ENCODE measurements at places on chromosomes 4 and X.

DNA sequence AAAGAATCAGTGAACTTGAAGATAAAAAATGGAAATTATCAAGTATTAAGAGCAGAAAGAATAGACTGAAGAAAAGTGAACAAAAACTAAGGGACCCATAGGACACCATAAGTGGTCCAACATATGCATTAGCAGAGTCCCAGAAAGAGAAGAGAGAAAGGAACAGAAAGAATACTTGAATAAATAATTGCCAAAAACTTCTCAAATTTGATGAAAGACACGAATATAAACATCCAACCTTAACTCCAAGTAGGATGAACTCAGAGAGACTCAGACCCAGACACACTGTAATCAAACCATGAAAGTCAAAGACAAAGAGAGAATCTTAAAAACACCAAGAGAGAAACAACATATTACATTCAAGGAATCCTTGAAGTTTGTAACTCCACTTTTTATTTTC lies 35.7 kb downstream of the MORC4 start:
- no peak for DNase-seq

- no peak for DNase-seq
Measured at GRCh38 chrX:49067285-49068120, 6.3 kb downstream of the PRAF2 start.

DNA sequence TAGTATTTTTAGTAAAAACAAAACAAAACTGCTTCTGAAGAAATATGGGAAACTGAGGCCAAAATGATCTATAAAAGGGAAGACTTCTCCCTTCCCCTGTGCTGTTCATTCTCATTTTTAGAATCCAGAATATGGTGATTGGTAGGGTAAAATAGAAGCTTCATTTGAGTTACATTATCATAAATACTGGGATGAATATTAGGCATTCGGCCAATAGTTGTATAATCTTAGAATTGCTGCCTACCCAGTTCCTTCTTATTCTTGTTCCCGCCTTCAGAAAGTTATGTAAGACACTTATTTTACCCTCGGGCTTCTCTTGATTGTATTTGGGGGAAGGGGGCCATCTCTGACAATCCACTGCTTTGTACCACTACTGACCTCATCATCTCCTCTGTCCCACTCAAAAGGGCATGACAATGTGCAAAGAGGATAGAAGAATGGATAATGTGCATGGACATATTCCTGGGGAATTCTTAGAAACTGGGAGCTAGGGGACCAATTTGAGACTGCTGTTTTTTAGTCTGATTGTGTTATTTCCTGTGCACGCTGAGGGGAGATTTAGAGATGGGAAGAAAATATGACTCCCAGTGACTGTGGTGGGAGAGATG lies 588 bp downstream of the ART3 start:
- no peak for DNase-seq

DNA sequence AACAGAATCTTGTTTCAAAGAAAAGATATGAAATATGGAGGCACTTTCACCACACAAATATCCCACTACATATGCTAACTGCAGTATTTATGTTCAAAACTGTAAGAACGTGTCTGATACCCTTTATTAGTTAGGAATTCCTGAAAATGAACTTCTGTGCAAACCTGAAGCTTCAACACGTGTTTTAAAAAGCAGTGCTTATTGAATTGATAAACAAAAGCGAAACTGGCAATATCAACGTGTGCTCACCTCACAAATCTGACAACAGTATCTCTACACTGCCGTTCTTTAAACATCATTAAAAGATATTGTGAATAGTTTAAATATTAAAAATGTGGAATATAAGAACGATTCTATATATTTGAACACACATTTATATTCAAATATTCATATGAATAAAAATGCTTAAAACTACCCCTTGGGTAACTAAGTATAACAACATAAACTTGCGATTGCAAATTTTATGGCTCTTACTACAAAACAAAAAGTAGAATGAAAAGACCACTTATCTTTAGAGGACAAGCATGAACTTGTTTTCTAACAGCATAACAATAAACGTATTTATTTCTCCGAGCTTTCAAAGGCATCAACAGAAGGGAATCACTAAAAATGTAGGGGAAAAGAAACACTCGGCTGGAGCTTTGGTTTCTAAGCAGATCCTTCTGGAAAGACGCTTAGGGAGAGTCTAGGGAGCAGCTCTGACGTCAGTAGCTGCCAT lies at the start of gene LRP2BP:
LRP2BP (minus strand) TSS at position 687 of the 718 bp plus-strand sequence. CDS start 17,738 bp downstream, outside the sequence.
- DNase-seq, result no peak

DNA sequence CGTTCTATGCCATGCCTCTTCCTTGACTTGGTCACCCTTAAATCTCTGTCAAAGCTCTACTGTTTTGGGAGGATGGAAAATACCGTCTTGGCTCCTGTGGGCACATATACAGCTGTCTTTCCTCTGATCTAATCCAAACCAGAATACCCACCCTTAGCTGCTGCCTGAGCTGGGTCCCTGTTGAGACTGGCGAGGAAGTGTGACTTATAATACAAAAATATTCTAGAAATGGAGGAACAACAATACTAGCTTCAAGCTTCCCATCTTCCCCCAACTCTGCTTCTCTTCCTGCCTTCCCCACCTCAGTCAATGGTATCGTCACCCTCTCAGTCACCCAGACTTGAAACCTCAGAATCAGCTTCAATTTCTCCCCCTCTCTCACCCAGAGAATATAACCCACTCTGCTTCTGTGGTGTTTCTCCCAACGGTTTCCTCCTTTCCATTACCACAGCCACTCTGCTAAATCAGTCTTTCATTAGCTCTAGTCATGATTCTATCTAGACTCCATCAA lies 599 bp upstream of the IL2RG start:
- DNase-seq, result no peak

DNA sequence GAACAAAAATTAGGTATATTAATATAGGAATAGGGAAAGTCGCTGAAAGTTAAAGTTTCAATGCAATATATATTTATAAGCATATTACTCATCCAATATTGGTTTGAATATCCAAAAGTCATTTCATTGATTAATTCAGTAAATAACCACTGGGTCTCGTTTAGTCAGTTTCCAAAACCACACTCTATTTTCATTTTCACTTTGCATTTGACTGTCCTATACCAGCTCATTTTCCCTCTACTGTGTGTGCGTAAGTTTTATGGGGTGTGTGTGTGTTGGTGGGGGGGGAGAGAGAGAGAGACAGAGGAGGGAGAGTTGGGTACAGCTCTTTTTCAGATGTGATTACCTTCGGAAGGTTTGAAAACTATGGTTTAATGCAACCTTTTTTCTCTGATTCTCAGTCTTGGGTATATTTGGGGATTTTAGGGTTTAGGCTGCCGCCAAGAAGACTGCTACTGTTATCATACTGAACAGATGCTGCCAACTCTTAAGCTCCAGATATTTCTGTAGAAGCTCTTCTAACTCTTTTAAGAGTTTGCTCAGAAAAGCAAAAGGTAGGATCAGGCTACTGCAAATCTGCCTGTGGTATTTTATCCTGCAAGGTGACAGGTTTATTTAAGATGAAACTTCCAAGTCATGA lies 1427.4 kb downstream of the PCDH7 start:
- no peak for DNase-seq

- DNase-seq, result no peak
Measured at GRCh38 chr4:95243892-95244291, 304.9 kb downstream of the UNC5C start.

DNA sequence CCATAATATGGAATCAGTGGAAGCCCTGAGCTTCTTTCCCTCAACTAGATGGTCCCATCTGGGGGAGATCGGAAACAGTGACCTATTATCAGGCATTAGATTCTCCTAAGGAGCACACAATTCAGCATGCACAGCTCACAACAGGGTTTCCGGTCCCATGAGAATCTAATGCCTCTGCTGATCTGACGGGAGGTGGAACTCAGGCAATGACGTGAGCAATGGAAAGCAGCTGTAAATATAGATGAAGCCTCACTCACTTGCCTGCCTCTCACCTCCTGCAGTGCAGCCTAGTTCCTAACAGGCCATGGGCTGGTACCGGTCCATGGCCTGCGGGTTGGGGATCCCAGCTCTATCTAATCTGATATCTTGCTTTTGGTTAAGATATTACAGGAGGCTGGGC lies 88.9 kb downstream of the COX7B2 start:
- no peak for DNase-seq

DNA sequence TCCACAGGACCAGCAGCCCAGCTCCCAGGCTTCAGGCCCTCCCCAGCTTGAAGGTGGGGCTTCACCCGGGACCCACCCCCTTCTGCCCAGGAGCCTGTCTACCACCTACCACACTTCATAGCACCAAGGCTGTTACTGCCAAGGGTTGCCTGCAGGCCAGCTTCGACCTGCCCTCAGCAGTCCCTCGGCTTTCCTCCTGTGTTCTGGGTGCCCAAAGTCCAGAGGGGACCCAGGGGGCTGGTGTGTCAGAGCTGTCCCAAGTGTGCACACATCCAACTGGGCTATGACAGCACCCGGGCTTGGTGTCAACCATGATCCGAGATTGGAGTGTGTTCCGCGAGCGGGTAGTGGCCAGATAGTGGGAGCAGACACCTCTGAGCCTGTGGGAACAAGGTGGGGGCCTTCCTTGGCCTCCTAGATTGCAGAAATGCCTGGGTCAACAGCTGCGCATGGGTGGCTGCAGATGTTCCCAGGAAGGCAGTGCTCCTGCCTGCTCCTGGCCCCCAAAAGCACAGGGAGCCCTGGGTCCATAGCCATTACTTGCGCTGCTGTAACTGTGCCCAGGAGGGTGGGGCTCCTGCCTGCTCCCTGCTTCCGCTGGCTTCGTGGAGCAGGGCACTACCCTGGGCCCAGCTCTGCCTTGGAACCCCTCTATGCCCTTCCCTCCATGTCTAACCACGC lies 16.8 kb downstream of the SULT1B1 start:
- DNase-seq, result no peak

GRCh38 chr4:174874898-174875297 lies 43.3 kb upstream of the ADAM29 start:
- no peak for DNase-seq

DNA sequence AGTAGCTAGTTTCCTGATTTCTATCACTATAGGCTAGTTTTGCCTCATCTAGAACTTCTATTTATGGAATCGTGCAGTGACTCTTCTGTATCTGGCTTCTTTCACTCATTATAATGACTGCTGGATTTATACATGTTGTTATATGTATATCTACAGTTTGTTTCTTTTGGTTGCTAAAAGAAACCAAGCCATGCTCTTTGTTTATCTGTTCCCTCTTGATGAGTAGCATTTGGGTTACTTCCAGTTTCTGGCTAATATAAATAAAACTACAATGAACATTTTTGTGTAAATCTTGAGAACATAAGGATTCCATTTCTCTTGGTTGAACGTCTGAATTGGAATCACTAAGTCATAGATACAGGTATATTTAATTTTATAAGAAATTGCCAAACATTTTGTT lies 73.9 kb downstream of the ARHGAP24 start:
- DNase-seq, result no peak

DNA sequence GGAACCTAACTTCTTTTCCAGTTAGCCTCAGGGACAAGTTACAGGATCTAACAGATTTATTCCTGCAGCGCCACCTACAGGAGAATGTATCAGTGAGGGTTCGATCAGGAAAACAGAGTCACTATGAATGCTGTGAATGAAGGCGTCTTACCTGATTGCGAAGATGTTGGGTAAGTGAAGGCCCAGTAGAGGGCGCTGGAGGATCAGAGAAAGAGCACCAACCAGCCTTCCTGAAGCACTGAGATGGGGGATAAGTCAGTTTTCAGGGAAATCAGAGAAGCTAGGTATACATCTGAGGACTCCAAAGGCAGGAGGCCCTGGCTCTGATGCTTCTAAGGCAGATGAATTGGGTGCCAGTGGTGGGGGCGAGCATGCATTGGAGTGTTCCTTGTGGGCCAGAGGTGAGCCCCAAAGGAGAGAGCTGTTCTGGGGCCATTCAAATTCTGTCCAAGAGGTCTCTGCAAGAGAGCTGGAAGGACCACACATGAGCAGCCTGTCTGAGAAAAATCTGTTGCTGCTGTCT lies 169.9 kb upstream of the AADAT start:
- DNase-seq, result peak; percentile 67

- DNase-seq, result no peak
Measured at GRCh38 chr4:82223715-82224114, 150.1 kb downstream of the HNRNPD start.

DNA sequence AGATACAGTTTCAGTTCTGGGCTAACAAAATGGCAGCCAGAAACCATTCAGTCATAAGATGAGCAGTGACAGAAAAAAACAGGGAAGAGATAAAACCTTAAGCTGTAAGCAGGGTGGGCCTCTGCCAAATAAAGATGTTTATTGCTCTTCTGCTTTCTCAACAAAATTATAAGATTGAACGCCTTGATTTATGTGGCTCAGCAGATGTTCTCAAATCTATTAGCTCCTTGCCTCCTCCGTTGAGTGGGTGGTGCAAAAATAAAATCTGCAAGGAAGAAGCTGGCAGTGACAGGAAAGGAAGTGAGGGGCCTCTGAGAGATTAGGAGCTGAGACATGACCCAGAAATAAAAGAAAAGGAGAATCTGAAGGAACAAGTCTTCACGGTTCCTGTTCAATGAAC lies 206.6 kb downstream of the PTTG2 start:
- DNase-seq, result no peak

- DNase-seq, result no peak
Measured at GRCh38 chrX:19556202-19556601, 40.9 kb upstream of the MAP3K15 start.

DNA sequence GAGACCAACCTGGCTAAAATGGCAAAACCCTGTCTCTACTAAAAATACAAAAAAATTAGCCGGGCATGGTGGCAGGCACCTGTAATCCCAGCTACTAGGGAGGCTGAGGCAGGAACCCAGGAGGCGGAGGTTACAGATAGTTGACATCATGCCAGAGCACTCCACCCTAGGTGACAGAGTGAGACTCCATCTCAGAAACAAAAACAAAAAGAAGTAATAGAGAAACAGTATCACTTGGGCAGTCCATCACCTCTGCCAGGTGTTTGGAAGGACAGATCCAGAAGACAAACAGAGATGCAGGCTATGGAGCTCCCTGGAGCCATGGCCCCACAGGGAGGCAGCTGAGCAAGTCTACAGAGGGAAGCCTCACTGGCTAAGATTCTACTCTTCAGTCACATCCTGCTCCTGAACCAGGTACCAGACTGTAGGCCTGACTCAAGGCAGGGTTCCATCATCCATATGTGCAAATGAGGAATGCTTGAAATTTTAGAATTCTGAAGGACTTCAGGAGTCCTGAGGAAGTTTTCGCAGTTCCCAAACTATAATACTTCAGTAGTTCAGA lies 81.4 kb upstream of the CPEB2 start:
- DNase-seq, result no peak

DNA sequence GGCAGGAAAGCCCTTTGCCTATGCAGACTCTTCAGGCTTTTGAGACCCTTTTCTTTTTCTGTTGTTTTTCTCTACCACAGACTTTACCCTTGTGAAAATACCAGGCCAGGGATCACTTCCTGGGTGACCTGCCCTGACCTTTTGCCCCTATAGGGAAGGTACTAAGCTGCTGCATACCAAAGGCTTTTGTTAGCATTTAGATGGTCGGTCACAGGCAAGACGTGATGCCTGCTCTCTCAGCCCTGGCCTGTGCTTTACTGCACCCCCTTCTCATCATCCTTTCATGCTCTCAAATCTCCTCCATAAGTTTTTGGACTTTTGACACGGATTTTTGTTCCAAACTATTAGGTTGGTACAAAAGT lies 98.2 kb downstream of the ARHGAP10 start:
- DNase-seq, result no peak
